ENCODE measurements at places on chromosomes 3 and 15.

DNA sequence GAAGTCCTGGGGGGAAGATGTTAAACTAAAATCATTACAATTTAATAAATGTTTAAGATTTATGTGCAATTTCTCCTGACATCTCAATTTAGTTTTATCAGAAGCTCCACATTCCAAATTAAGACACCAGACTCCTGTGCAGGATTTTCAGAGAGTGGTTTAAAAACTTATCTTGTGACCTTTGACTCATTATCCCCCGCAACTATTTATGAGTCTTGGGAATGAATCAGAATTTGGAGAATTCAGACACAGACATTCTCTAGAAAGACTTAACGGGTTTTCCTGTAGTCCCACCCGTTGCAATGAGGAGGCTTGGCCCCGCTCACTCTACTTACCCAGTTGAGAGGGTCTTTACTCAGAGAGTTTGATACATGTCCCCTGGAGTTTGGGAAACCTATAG is 7.1 kb downstream of the OR5K2 start:
- DNase-seq: no peak

- no peak for DNase-seq
Measured at GRCh38 chr15:33810073-33810595, 158.2 kb upstream of the CHRM5 start.

DNA sequence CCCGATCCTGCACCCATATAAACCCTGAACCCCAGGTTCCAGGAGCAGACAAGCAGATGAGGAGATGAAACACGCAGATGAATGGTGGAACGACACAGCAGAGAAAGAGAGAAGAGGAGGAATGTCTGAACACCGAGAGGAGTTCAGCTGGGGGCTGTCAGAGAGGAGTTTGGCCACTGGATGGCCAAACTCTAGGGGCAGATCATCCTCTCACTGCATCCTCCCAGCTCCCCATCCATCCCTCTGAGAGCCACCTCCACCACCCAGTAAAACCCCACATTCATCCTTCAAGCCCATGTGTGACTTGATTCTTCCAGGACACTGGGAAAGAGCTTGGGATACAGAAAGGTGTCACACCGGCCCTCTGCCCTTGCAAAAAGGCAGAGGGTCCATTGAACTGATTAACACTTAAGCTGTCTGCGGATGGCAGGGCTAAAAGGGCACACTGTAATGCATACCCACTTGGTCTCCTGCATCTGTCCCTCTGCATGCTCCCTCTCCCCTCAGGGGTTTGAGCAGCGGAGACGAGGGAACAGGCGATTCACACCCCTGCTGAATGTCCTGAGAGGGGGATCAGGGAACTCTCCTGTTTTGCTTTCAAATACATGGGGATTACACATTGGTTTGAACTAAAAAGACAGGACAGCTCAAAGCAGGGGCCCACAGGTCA is 53.8 kb downstream of the TMED3 start:
- DNase-seq: no peak

DNA sequence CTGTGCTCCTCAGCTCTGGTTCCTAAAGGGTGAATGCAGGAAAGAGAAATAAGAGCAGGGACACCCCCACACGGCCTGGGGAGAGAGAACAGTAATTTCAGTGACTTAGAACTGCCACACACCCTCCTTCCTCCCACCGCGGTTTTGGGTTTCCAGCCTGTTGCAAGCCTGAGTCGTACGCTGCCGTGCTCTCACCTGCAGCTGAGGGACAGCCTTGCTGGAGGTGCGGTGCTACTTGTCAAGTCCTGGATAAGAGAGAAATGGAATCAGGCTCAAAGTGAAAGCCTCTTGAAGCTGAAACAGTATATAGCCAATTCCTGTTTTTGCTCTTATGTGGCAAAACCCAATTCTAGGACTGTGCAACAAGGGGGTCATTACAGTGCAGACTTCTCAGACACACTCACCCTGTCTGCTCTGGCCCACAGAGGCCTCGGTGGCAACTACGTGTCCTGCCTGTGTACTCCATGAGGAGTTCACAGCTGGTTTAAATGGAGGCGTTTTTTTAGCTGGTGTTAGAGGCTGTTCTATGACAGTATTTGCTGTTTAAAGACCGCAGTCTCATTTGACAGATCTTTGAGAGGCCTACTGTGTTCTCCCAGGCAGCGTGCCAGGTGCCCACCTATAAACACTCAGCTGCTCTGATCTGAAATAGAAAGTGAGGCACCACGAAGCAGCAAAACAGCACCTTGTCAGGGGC is 42.9 kb downstream of the TBC1D2B start:
- DNase-seq: peak; percentile 43

- no peak for DNase-seq
Measured at GRCh38 chr3:129553719-129554118, 10.7 kb downstream of the H1-8 start.

DNA sequence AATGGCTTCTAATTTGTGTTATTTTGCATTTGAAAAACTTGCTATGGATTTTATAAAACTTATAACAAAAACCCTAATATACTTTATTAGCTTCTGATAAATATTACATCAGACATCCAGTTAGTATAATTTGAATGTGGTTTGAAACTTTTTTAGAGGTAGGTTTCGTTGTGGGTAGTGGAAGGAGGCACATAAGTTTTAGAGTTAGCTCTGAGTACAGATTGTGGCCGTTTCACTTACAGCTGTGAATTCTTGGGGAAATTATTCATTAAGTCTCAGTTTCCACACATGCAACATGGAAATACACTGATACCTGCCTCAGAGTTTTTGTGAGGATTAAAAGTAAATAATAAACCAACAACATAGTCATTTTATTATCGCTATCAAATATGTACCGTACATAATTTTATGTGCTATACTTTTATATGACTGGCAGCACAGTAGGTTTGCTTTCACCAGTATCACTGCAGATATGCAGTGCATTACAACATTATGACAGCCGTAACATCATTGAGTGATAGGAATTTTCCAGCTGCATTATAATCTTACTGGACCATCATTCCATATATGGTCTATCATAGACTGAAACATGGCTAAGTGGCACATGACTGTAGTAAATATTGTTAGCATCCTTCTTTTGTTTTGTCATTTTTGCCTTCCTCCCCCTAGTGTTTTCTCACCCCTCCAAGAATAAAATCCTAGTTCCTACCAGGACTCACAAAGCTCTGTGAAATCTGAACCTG is 175.6 kb downstream of the AKAP13 start:
- no peak for DNase-seq

- DNase-seq: no peak
Measured at GRCh38 chr15:89671687-89672086, 7.5 kb downstream of the PLIN1 start.

- no peak for DNase-seq
Measured at GRCh38 chr3:44993471-44994205, 17.6 kb downstream of the EXOSC7 start.

DNA sequence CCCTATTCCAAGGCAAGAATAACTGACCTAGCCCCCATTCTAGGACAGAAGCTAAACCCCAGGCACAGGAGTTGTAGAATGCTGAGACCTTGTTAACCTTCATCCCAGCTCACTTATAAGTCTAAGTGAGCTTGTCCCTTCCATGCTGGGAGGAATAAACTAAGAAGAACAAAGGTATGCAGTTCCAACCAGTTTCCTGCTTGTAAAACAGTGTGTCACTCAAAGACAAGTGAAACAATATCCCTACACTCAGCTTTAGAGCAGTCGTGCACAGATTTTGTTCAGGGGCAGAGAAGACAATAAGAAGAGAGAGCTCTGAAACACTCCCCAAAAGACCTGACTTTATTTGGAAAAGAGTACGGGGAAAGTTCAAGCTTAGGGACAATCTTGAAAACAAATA is 292.1 kb downstream of the CGGBP1 start:
- DNase-seq: no peak

DNA sequence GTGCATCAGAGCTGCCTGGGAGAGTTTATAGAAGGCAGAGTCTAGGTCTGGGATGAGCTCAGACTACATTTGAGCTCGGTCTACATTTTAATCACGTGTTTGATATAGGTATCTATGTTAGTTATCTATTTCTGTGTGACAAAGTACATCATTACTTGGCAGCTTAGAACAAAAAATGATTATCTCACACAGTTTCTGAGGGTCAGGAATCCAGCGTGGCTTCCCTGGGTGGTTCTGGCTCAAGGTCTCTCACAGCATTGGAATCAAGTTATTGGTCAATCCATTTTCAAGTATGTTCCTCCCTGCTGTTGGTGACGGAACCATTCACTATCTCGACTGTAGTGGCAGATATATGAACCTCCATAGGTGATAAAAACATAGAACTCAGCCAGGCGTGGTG is 71.7 kb downstream of the ABHD5 start:
- DNase-seq: no peak

DNA sequence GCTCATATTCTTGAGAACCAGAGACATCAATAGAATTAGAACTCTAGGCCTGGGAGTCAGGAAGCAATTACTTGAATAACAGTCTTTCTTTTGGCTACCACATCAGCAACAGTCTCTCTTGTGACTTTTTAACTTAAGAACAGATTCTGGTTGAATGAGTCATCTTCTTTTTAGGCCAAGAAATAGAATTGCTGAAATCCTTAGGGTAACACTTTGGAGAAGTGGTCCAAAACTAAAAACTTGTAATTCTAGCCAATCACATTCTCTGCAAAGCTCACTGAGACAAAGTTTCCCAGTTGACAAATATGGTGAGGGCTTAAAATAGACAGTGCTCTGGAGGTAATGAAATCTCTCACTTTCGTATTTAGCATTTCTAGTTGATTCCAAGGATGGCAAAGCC is 238.0 kb downstream of the SHOX2 start:
- no peak for DNase-seq

DNA sequence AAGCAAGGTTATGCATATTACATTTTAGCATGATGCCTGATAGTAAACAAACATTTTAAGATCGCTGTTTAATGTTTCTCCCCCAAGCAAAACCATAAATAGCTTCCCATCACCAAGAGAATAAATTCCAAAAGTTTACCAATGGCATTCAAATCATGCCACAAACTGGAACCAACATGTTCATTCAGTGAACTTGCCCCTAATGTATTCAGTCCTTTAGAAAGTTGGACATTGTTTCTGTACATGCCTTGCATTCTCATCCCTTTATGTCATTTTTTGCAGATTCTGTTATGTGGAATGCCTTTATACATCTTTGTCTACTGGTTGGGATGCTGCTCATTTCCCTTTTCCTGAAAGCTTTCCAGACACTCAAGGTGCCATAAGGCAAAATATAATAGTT is 105.5 kb downstream of the PYDC2 start:
- DNase-seq: no peak

- DNase-seq: no peak
Measured at GRCh38 chr3:17759901-17760300, 17.5 kb upstream of the TBC1D5 start.

- no peak for DNase-seq
Measured at GRCh38 chr3:152333928-152334327, 65.2 kb downstream of the MBNL1 start.

DNA sequence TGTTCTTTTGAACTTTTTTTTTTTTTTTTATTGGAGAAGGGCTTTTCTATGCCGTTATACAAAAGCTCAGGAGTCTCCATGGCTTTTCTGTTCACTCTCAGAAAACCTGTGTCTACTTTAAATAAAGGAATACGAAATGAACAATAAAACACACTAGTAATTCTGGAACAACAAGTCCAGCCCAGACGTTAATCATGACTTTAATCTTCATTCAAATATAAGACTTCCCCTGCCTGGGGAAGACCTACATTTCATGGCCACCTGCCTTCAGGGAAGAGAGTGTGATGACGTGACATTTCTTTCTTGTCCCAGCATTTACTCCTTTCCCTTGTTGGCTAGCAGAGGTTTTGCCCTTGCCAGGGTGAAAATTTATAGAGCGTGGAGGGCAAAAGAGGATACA is 564.5 kb downstream of the PDCD6IP start:
- DNase-seq: no peak

DNA sequence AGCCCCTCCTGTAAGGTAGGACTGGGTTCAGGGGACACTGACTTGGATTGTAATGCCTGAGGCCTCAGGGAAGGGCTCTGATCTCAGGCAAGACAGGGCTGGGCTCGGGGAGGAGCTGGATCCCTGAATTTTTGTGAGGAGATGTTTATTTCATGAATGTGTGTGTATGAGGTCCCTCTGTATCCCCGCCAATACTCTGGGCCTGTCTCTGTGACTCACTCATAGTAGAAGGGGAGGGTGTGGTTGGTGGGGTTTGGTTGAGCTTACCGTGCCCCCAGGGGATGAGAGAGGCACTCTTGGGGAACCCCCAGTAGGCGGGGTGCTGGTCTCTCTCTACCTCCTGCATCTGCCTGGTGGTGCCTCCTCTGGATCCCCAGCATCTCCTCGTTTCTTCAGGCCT is 28.1 kb downstream of the RPSA start:
- no peak for DNase-seq

- DNase-seq: no peak
Measured at GRCh38 chr3:56291244-56291680, 177.0 kb downstream of the ERC2 start.

DNA sequence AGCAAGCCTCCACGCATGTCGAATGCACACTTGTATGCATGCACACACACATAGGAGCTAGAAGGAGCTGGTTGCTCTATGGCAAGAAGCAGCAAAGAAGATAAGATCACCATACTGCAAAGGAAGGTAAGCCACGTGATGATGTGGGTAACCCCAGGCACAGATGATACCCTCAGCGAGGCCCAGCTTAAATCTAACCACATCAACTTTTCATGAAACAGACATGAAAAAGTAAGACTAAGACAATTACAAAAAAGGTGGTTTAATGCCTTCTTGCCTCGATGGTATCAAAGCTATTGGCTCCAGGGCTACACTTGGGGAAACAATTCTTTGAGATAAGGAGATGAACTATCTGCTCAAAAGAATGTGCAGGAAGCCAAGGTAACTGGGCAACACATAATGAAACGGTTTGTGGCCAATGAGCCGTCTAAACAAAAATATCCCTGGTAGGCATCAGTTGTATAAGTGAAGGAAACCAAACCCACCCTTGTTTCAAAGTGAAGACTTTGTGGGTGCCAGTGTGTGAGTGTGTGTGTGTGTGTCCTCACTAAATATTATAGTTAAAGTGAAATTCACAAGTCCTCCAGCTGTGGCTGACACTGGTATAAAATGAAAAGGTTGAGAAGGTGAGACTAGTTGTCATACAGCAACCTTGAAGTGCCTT is 365.7 kb upstream of the ICE2 start:
- peak; percentile 27 for DNase-seq

DNA sequence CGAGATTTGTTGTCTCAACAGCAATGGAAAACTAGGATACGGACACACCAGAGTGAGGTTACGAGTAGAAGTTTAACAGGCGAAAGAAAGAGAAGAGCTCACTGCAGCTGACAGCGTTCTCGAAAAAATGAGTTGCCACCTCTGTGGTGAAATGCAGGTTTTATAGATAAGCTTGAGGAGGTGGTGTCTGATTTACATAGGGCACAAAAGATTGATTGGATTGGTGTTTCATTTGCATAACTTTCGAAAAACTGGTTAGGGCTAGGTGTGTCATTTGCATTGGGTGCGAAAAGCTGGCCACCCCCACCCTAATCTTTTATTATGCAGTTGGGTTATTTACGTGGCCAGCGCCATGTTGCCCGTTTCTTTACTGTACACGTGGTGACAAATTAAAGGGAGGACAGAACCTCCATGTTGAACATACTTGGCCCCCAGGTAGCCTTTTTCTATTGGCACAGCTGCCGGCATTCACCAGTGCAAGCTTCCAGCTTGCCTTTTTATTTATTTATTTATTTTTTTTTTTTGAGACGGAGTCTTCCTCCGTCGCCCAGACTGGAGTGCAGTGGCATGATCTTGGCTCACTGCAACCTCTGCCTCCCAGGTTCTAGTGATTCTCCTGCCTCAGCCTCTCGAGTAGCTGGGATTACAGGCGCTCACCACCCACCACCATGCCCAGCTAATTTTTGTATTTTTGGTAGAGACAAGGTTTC is 8.3 kb downstream of the IFT122 start:
- no peak for DNase-seq

- DNase-seq: peak; percentile 10
Measured at GRCh38 chr3:106534206-106534605, 665.4 kb upstream of the CBLB start.

All from stimulated activated CD4-positive, alpha-beta T cell treated with anti-CD3 and anti-CD28 coated beads, Interleukin-1b, Interleukin-23, amount 100 ng/mL, for 1 hour (primary cell).